Activated CD4-positive, alpha-beta memory T cell treated with anti-CD3 and anti-CD28 coated beads, Interleukin-2, amount 10 ng/mL, durations not matched to agents 7 days and 5 days (primary cell): ENCODE measurements at places on chromosomes 6 and 20.
A peak's percentile ranks its signal among the peaks of the same experiment; 100 is the strongest.

DNA sequence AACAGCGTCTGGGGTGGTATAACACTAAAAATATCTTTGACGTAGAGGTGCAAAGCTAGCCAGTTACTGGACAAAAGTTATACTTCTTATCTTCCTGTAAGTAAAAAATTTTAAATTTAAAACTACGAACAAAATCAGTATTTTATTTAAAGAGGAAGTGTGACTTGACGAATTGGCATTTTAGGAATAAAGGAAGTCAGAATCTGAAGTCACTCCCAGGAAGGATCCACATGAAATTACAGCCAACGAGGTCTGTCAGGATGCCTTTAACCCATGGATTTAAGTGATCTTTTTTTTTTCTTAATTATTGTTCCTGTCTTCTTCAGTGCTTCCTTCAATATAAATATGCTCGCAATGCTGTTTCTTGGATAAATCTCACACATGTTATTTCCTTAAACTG is 27.2 kb upstream of the SNX9 start:
- peaks cover 6% of the 10 kb centered on the region for H3K4me1 ChIP-seq
- no peaks in the 10 kb centered on the region for H3K36me3 ChIP-seq
- peaks cover 42% of the 10 kb centered on the region for H3K27me3 ChIP-seq
- H3K4me3 ChIP-seq = no peak overlapping the region
- no peak overlapping the region for H3K27ac ChIP-seq

DNA sequence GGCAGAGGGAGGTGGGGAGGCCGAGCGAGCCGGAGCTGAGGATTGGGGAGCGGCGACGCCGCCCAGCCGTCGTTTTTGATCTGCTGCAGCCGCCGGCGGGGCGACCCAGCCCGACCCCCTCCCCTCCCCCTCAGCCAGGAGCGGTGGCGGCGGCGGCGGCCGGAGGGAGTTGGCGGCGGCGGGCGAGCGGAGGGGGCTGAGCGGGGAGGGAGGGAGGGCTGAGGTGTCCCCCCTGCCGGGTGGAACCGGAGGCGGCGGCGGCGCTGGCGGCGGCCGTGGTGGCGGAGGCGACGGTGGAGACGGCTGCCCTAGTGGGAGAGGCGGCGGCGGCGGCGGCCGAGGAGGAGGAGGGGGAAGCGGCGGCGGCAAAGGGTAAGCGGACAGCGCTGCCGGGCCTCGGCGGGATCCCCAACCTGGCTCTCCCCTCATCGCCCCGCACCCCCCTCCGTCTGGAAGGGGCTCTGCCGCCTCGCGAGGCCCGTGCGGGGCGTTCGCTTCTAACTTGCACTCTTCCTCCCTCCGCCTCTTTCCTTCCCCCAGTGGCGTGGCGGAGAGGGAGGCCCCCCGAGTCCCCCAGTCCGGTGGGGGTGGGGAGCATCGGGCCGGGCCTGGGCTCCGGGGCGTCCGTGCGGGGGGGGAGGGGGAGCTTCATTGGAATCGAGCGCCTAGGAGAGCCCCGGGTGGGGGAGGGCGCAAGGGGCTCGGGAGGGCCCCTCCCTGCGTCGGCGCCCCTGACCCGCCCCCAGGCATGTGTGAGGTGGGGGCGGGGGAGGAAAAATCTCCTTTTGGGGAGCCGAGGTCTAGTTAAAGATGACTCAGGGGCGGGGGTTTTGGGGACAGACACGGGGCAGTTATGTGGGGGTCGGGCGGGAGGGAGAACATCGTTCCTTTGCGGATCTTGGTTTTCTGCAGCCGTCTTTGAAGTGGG is at the start of gene TAB2:
Gene TAB2 (plus strand): TSS at position 69 of the 928 bp plus-strand sequence. CDS start 52,286 bp downstream, outside the sequence.
- H3K4me1 ChIP-seq = peaks cover 36% of the 10 kb centered on the region
- peak within 1 kb of the TSS; percentile 90 for H3K27ac ChIP-seq
- peaks cover 50% of the 10 kb centered on the region for H3K36me3 ChIP-seq
- no peaks in the 10 kb centered on the region for H3K27me3 ChIP-seq
- peak within 1 kb of the TSS; percentile 84 for H3K4me3 ChIP-seq

- no peak overlapping the region for H3K4me3 ChIP-seq
- H3K36me3 ChIP-seq = peaks cover 64% of the 10 kb centered on the region
- no peak for DNase-seq
- H3K27me3 ChIP-seq = no peaks in the 10 kb centered on the region
- no peak overlapping the region for H3K27ac ChIP-seq
Observed at GRCh38 chr6:144405163-144405562, 120.0 kb downstream of the UTRN start.

GRCh38 chr6:151869345-151869744 is 61.9 kb downstream of the ESR1 start:
- no peak overlapping the region for H3K27ac ChIP-seq
- H3K4me3 ChIP-seq = no peak overlapping the region
- H3K27me3 ChIP-seq = no peaks in the 10 kb centered on the region
- H3K36me3 ChIP-seq = no peaks in the 10 kb centered on the region
- H3K4me1 ChIP-seq = no peaks in the 10 kb centered on the region

- H3K36me3 ChIP-seq = no peaks in the 10 kb centered on the region
- DNase-seq = no peak
- no peak overlapping the region for H3K27ac ChIP-seq
- H3K27me3 ChIP-seq = no peaks in the 10 kb centered on the region
- H3K4me3 ChIP-seq = no peak overlapping the region
Observed at GRCh38 chr20:60365882-60366281, 407.7 kb downstream of the CDH26 start.

GRCh38 chr6:85493389-85493788 is 43.5 kb downstream of the NT5E start:
- H3K4me3 ChIP-seq = no peak overlapping the region
- no peak for DNase-seq
- peaks cover 15% of the 10 kb centered on the region for H3K36me3 ChIP-seq
- no peak overlapping the region for H3K27ac ChIP-seq
- no peaks in the 10 kb centered on the region for H3K27me3 ChIP-seq

DNA sequence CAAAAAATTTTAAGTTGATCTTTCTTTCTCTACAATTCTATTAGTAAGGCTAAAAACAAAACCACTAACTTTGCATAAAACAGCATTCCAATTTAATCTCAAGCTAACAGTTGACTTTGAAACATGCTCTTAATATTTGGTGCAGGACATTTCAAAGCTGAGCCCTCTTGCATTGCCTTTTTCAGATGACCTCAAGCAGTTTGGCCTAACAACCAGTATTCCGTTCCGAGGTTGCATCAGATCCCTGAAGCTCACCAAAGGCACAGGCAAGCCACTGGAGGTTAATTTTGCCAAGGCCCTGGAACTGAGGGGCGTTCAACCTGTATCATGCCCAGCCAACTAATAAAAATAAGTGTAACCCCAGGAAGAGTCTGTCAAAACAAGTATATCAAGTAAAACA is 194.0 kb downstream of the ARHGAP18 start:
- no peak overlapping the region for H3K27ac ChIP-seq
- H3K4me1 ChIP-seq = no peaks in the 10 kb centered on the region
- no peaks in the 10 kb centered on the region for H3K27me3 ChIP-seq
- H3K36me3 ChIP-seq = no peaks in the 10 kb centered on the region
- DNase-seq = no peak
- H3K4me3 ChIP-seq = no peak overlapping the region

- H3K27ac ChIP-seq = no peak overlapping the region
- no peaks in the 10 kb centered on the region for H3K36me3 ChIP-seq
- peaks cover 5% of the 10 kb centered on the region for H3K27me3 ChIP-seq
- no peak overlapping the region for H3K4me3 ChIP-seq
- DNase-seq = no peak
Observed at GRCh38 chr6:18600255-18600654, 213.1 kb downstream of the RNF144B start.

DNA sequence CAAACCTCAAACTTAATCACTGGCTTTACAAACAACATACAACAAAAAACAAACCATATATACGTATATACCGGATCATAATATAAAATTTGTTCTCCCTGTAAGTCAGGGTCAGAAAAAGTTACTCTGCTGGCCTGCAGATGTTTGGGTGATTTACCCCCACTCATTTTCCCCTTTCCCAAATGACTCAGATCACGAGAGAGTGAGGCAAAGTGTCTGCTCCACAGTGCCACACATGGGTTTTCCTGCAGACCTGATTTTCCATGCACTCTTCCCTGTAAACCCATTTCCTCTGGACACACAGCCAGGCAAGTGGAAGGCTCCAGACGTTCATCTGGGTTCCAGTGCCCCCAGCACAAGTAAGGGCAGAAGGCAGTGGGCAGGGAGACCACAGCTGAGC is 23.5 kb downstream of the GFOD1 start:
- H3K36me3 ChIP-seq = no peaks in the 10 kb centered on the region
- no peak overlapping the region for H3K4me3 ChIP-seq
- peaks cover 38% of the 10 kb centered on the region for H3K4me1 ChIP-seq
- DNase-seq = no peak
- H3K27ac ChIP-seq = no peak overlapping the region
- H3K27me3 ChIP-seq = no peaks in the 10 kb centered on the region

DNA sequence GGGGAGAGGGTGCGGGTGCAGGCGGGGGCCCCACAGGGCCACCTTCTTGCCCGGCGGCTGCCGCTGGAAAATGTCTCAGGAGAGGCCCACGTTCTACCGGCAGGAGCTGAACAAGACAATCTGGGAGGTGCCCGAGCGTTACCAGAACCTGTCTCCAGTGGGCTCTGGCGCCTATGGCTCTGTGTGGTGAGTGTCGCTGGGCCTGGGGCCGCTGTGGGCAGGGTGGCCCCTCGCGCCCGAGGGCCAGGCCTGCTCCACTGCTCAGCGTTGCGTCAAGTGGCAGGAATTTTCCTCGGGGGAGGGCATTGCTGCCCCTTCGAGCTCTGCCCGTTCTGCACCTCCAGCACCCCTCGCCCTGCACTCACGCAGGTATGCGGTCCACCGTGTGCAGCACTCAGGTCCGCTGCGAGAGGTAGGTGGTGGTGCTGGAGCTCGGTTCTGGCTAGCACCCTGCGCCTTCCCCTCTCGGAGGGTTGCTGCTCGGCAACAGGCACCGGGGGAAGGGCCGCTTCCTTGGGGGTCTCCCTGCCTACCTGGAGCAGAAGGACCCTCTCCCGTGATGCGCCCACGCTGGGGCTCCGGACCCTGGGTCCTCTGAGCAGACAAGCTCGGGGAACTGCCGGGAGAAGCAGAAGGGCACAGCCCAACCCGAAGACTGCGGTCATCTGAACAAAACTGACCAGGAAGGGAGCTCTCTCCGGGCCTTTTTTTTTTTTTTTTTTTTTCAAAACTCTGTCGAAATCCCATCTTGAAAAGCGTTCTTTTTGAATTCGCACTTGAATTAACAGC is 674 bp downstream of the MAPK14 start:
- H3K36me3 ChIP-seq = peaks cover 26% of the 10 kb centered on the region
- H3K4me3 ChIP-seq = peak overlapping the region; percentile 83
- peak overlapping the region; percentile 84 for H3K27ac ChIP-seq
- H3K27me3 ChIP-seq = peaks cover 24% of the 10 kb centered on the region
- H3K4me1 ChIP-seq = peaks cover 42% of the 10 kb centered on the region
- peak; percentile 48 for DNase-seq

GRCh38 chr6:14807130-14807529 is 438.7 kb upstream of the JARID2 start:
- no peaks in the 10 kb centered on the region for H3K27me3 ChIP-seq
- no peak for DNase-seq
- peaks cover 3% of the 10 kb centered on the region for H3K36me3 ChIP-seq
- no peak overlapping the region for H3K27ac ChIP-seq

GRCh38 chr6:130534627-130535026 is 168.8 kb downstream of the TMEM200A start:
- H3K4me3 ChIP-seq = no peak overlapping the region
- H3K36me3 ChIP-seq = peaks cover 28% of the 10 kb centered on the region
- H3K27me3 ChIP-seq = no peaks in the 10 kb centered on the region
